Aorta (tissue), 5 donors: ENCODE measurements at places on chromosomes 13 and 19. TPM values are rescaled to one million over a fixed set of nuclear protein-coding genes. Genes with fewer than 3 reads are reported as not detected.
A peak's percentile ranks its signal among the peaks of the same experiment; 100 is the strongest.

GRCh38 chr13:106212386-106213010, 323.0 kb downstream of the EFNB2 start:
- no peaks in the 10 kb centered on the region for H3K4me1 ChIP-seq
- no peak for DNase-seq
- H3K27ac ChIP-seq, result no peak overlapping the region
- no peaks in the 10 kb centered on the region for H3K36me3 ChIP-seq
- H3K4me3 ChIP-seq, result no peak overlapping the region
- H3K27me3 ChIP-seq, result no peaks in the 10 kb centered on the region

- no peak overlapping the region for H3K27ac ChIP-seq
- H3K27me3 ChIP-seq, result no peaks in the 10 kb centered on the region
- H3K36me3 ChIP-seq, result no peaks in the 10 kb centered on the region
Measured at GRCh38 chr13:68380041-68380973, 1150.2 kb upstream of the PCDH9 start.

- H3K27ac ChIP-seq, result no peak overlapping the region
- no peaks in the 10 kb centered on the region for H3K27me3 ChIP-seq
- DNase-seq, result peak; percentile 93
- no peaks in the 10 kb centered on the region for H3K4me1 ChIP-seq
- H3K36me3 ChIP-seq, result no peaks in the 10 kb centered on the region
- H3K4me3 ChIP-seq, result no peak overlapping the region
Measured at GRCh38 chr19:510606-511100, 3.4 kb downstream of the TPGS1 start.

- peak; percentile 70 for DNase-seq
- H3K36me3 ChIP-seq, result no peaks in the 10 kb centered on the region
- no peaks in the 10 kb centered on the region for H3K27me3 ChIP-seq
- H3K27ac ChIP-seq, result no peak overlapping the region
Measured at GRCh38 chr19:6210721-6211600, 68.8 kb downstream of the MLLT1 start.

- DNase-seq, result no peak
- no peaks in the 10 kb centered on the region for H3K4me1 ChIP-seq
- no peaks in the 10 kb centered on the region for H3K36me3 ChIP-seq
- H3K27me3 ChIP-seq, result no peaks in the 10 kb centered on the region
- peak overlapping the region; percentile 84 for H3K27ac ChIP-seq
- H3K4me3 ChIP-seq, result no peak overlapping the region
Measured at GRCh38 chr19:47107202-47107952, 6.2 kb downstream of the ZC3H4 start.

- no peak for DNase-seq
- no peaks in the 10 kb centered on the region for H3K27me3 ChIP-seq
- H3K4me3 ChIP-seq, result peak overlapping the region; percentile 32
- H3K27ac ChIP-seq, result peak overlapping the region; percentile 63
- H3K4me1 ChIP-seq, result no peaks in the 10 kb centered on the region
Measured at GRCh38 chr19:1270213-1270853, 1.2 kb downstream of the CIRBP start.

GRCh38 chr13:110394371-110394841, 87.3 kb downstream of the COL4A2 start:
- H3K4me1 ChIP-seq, result peaks cover 12% of the 10 kb centered on the region
- H3K27me3 ChIP-seq, result no peaks in the 10 kb centered on the region
- DNase-seq, result no peak

The RDH8 gene
- not detected for total RNA-seq

The MKNK2 gene
- total RNA-seq, result 103 TPM

The ZSCAN22 gene
- total RNA-seq, result 3.1 TPM
